ENCODE measurements at places on chromosomes 1 and 21.

DNA sequence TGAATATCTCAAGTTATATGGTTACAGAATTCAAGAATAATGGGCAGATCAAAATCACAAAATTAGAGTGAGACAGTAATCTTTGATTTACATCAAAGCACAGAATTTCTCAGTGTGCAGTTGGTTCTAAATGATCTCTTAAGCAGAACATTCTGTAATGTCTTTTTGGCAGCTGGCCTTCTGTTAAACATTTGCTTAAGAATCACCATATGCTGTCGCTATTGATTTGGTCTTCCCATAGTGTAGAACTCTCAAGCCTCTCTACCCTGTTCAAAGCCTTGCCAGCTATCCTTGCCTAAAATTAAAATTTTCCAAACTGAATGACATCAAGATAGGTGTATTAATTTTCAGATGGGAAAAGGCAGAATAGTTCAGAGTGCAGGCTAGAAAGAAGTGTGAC is 38.9 kb upstream of the ERO1B start:
- no peak for DNase-seq

DNA sequence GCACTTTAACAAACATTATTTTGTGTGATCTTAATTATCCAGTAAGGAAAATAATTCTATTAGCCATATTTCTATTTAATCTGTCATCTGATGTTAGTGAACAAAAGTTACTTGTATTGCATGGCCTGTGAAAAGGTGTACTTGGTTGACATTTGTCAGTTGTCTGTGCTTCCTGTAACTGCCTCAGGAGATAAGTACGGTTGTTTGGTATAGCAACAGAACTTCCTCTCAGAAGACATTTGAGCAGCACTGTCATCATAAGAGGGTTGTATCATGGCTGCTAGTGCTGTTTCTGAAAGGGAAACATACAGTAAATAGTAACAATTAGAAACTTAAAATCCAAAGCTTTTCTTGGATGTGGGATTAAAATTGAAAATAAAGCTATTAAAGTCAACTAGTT is 3.4 kb downstream of the BLZF1 start:
- DNase-seq: no peak

- no peak for DNase-seq
Measured at GRCh38 chr1:204188959-204189639, 7.2 kb downstream of the KISS1 start.

DNA sequence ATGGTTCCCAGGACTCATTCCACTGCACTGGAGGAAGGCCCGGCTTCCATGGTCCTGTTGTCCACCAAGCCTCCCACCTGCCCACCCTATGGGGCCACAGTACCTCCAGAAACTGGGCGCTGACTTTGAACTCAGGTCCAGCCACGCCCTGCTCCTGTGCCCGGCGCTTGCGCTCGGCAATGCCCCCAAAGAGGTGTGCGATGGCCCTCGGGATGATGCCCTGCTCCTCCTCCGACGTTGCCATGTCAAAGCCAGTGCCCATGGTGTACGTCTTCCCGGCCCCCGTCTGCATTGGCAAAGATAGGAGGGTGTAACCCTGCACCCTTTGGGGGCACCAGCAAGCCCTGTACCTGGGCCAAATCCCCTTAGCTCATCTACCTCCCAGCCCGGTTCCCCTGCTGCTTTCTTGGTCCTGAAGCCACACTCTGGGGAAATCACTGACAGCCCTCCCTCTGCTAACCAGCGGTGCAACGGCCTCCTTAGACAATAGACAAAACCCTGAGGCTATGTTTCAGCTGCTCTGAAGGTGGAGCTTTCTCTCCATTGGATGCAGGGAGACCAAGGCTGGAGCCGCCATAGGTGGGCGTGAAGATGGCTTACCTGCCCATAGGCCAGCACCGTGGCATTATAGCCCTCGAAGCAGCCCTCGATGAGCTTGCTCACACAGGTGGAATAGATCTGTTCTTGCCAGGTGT is 14.7 kb downstream of the KIF21B start:
- no peak for DNase-seq

DNA sequence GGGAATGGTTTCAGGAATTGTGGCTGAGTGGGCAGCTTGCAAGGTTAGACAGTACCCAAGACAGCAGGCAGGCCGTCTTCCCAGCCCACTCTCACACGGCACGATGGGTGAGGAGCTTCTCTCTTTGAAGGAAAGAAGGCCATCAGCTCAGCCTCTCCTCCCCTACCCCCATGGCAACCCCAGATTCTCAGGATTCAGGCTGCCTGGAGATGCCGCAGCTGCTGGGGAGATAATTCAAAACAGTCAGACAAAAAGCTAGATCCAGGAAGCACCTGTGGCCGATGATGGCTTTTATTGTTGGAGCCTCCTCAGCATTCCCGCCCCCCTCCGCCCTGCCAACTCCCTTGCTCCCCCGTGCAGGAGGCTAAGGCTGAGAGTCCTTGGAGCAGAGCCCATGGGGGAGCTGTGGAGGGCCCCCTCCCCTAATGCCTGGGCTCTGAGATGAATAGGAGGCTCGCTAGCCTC is 220.5 kb downstream of the TRABD2B start:
- no peak for DNase-seq

DNA sequence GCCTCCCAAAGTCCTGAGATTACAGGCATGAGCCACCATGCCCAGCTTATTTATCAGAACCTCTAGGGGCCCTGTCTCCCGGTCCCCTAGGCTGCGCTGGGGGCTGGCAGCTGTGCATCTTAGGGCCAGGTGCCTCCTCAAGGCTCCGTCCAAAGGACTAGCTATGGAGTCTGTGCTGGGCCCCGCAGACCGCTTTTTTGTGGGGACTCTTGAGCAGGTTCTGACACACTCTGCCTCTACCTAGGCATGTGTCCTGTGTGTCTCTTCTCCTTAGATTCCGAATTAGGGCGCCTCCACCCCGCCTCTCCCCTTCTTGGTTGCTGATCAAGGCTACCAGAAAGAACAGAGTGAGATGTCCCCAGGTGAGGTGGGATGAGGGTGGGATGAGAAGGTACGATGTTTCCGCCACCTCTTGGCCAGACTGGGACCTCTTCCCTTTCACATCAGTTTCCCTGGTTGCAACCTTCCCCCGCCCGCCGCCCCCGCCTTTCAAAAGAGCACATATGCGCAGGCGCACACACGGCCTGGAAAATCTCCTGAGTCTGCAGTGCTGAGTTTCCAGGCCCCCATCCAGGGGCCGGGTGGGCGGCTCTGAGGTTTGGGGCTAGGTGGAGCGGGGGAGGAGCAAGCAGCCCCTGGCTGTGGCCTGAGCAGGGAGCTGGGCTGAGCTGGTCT is 5.0 kb upstream of the PTPN7 start:
- DNase-seq: no peak

- no peak for DNase-seq
Measured at GRCh38 chr1:56965191-56965590, 624 bp downstream of the C8B start.

All from thoracic aorta (tissue), 2 donors.